SJSA1 (cell line): ENCODE measurements at places on chromosomes 16 and 17.

DNA sequence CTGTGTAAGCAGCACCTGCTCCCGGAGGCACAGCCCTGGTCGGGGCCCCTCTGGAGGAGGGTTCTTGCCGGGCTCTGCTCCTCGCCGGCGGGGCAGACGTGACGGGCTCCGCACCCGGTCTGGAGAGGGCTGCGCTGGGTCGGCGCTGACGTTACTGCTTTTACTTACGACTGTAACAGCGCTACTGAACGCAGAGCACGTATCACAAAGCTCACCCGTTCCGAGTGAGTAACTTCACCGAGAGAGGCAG lies 1.3 kb upstream of the RAB40C start:
- DNase-seq, result peak; percentile 68

- no peak for DNase-seq
Measured at GRCh38 chr16:30924076-30924912, 922 bp downstream of the FBXL19 start.

GRCh38 chr17:60745544-60745943 lies 67.9 kb downstream of the BCAS3 start:
- DNase-seq, result no peak

- DNase-seq, result peak; percentile 78
Measured at GRCh38 chr16:85369741-85370528, 243.2 kb upstream of the GSE1 start.

DNA sequence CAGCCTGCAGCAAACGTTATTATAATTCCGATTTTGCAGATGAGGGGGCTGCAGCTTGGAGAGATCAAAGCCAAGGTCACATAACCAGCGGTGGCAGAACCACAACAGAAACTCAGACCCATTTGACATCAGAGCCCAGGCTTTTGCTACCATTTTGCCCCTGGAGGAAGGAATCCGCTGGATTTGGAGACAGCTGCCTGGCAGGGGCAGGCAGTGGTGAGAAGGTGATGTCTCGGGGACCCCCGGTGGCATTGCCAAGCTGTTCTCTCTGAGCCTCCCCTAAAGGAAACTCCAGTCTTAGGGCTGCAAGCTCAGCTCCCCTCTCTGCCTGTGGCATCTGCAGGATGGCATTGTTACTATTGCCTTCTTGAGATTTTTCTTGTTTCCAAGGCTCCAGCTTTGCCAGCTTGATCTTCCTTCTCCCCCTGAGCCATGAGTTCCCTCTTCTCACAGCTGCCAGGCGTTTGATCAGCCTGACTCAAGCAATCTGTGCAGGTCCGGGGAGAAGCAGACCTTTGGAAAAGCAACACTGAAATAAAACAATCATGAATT lies 40.8 kb downstream of the AIPL1 start:
- no peak for DNase-seq

GRCh38 chr17:64075913-64076312 lies 54.0 kb downstream of the ERN1 start:
- no peak for DNase-seq

GRCh38 chr17:76480632-76481031 lies 13.2 kb downstream of the AANAT start:
- DNase-seq, result no peak

- peak; percentile 90 for DNase-seq
Measured at GRCh38 chr16:80144191-80144590, 396.6 kb upstream of the DYNLRB2 start.

- DNase-seq, result no peak
Measured at GRCh38 chr16:14400285-14400977, 229.6 kb downstream of the PARN start.

- DNase-seq, result peak; percentile 42
Measured at GRCh38 chr16:84700446-84701300, 873 bp downstream of the USP10 start.

DNA sequence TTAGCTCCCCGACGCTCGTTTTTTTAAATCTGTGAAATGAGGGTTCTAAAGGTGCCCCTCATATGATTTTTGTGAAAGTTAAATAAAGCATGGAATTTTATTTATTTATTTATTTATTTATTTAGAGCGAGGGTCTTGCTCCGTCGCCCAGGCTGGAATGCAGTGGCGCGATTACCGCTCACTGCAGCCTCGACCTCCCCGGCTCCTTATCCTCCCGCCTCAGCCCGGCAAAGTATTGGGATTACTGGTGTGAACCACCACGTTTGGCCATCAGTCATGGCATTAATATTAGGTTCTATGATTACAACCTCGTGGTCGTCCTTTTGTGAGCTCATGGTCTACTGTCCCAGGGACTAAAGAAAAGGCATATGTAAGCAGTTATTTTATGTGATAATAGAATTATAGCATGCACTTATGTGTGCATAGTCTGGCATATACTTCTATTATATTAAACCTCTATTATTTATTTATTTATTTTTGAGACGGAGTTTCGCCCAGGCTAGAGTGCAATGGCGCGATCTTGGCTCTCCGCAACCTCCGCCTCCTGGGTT lies 557 bp upstream of the LUC7L start:
- no peak for DNase-seq

DNA sequence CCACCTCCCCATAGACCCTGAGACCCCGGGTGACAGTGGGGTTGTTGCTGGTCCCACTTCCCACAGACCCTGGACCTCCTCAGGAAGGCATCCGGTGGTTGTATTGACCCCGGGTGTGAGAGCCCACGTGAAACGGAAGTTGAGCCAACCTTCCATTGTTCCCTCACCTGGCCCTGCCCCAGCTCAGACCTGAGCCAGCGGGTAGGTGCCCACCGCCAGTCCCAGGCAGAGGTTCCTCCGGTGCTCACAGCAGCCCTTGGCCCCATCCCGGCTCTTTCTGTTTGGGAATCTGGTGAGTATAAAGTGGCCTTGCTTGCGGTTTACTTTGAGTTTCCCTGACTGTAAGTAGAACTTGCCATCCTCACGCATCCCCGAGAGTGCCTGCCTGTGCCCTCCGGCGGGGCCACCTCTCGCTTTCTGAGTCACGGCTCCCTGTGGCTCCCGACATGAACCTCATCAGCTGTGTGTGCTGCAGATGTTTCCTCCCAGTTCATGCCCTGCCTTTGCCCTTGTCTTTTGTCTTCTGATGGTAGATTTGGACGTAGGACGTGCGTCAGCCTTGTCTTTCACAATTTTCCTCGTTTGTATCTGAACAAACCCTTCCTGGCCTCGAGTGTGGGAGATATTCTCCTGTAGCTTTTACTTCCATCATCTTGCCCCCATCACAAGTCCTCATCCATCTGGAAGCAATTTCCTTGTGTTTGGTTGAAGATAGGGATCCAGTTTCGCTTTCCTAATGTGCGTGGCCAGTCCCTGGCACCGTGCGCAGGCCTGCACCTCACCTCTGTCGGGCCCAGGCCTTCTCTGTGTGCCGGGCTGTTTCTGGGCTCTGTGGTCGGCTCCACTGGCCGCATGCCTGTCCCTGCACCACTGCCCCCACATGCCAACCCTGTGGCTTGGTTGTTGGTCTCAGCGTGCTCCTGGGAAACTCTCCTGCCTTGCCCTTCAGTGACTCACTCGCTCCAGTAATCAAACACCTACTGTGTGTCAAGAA lies 76.0 kb downstream of the METRNL start:
- DNase-seq, result peak; percentile 96

DNA sequence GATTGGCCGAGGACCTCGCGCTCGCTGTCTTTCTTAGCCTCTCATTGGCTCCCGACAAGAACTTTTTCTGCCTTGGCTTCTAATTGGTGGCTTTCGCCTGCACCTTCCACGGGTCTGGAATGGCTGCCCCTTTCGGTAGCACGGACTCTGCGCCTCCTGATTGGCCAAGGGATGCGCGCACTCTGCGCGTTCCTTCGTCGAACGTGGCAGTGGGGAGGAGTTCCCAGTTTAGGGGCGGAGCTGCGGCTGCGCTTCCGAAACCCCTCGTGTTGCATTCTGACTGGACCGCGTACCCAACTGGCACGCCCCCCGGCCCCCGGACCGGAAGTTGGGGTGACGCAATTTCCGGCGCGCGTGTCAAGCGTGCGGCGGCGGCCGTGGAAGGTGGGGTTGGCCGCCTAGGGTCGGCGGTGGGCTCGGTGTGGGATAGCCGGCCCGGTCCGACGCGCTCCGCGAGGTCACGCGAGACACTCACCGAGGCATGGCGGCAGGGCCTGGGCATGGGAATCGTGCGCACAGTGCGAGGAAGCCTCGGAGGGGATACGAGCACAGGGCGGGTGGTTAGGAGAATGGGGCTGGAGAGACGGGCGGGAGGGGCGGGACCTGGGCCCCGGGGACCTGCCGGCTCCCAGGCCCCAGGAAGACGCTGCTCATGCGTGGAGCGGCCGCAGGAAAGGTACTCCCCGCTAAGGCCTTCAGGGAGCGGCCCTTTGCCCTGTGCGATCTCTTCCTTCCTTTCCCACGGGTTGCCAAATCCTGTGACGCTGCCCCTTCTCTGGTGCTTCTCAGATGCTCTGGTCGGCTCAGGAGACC lies 627 bp upstream of the P4HB start:
- peak; percentile 100 for DNase-seq

DNA sequence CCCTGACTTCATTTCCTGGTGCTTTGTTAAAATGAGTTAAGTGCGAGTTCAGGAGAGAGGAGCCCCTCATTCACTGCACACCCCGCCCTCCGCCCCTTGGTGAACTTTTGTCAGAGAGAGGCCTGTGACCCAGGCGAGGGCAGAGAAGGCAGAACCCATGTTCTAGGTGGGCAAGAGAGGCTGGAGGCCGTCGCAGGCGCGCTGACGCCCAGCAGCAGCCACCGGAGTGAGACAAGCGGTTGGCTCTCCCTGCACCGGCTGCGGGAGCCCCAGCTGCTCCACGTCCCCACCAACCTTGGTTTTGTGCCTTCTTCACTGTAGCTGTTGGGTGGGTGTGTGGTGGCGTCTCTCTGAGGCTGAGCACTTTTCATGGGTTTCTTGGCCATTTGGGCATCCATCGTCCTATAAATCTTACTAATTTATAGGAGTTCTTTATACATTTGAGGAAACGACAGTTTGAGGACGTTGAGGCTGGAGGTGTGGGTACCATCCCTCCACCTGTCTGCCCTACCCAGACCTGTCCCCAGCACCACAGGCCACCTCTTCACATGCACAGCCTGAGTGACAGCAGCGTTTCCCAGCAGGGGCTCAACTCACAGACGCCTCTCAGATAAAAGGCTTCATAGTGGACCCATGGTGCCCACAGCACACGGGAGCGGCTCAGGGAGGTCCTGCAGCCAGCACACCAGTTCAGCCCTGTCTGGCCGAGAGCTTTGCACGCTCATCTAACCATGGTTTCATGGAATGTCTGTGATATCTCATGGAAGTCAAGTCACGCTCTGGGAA lies 45.2 kb upstream of the CBFA2T3 start:
- no peak for DNase-seq

GRCh38 chr17:6471531-6472465 lies 27.5 kb downstream of the PIMREG start:
- DNase-seq, result peak; percentile 65

DNA sequence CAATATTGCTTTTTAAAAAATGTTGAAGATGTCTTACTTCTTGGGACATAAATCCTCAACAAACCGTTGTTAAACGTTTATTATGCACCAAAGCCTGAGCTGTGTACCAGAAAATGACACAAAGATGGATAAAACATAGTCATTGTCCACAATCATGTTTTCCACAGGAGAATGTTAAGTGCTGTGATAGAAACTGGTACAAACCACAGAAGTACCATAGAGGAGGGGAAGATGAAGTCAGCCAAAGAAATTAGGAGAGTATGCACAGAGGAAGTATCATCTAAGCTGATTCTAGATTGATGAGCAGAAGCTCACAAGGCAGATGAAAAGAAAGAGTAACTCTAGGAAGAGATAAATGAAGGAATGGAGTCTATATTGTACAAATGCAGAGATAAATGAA lies 142.6 kb upstream of the HLF start:
- DNase-seq, result no peak

DNA sequence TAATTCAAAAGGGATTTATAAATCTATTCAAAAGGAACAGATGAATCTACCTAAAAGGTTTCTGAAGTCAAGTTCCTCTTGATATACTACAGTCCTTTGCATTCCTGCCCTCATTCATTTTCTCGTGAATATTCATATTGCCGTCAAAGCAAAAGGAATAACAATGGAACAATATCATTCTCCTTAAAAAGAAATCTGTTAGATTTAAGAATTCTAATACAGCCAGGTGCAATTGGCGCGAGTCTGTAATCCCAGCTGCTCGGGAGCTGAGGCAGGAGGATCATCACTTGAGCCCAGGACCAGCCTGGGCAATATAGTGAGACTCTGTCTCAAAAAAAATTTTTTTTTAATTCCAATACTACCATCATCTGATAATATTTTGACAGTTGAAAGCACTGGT lies 130.3 kb downstream of the BRIP1 start:
- no peak for DNase-seq

DNA sequence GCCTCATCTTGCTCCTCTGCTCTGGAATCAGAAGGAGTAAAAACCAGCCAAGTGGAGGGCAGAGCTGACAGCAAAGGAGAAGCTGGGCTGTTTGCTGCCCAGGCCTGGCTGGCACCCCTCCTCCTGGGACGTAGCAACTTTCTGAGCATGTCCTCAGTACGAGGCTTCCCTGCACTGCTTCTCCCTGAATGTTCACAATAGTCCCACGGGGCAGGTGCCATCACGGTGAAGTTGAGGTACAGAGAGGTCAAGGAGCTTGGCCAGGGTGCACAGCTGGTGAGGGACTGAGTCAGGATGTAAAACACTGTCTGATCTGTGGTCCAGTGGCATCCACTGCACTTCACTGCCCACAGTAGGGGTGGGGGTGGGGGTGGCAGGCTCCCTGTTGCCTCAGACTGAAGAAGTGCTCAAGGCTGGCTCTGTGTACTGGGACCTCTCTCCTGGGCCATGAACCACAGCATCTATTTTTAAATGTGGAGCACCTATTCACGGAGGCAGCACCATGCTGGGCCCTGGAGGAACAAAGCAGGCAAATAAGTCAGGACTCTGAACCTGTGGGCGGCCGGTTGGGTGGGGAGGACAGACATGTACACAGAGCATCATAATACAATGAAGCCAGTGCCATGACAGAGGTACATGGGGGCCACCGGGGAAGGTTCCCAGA lies 369.5 kb downstream of the SEC14L1 start:
- no peak for DNase-seq

GRCh38 chr16:81767987-81768592 lies 11.0 kb upstream of the PLCG2 start:
- DNase-seq, result no peak

GRCh38 chr17:32335687-32336086 lies 6.3 kb downstream of the C17orf75 start:
- DNase-seq, result no peak

- no peak for DNase-seq
Measured at GRCh38 chr17:2794111-2794803, 2.0 kb upstream of the RAP1GAP2 start.

DNA sequence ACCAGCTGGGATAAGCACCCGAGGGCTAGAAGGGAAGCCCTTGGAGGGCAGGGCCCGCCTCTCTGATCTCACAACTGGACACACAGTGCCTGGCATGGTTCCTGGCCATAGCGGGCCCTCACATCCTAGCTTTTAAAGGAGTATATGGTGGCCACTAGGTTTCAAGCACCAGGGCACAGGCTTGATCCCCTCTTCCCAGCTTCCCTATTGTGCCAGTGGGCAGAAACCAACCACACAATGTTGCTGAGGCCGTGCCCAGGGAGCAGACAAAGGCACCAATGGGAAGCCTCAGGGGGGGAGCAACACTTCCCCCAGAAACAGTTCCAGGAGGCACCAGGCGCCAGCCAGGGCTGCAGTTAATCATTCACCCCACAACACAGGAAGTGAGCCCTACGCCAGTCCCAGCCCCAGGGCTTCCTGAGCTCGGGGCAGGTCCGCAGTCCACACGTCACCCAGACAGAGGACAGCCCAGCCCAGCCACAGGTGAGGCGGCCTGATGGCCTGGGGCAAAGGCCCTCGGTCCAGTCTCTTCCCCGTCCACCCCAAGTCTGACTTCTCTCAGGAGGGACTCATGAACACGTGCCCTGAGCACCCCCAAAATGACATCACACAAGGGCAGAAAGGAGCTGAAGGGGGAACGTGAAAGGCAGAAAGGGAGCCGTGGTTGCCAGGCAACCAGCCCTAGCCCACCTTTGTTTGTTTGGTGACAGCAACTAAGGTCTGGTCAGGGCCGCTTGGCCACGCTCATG lies 12.8 kb downstream of the SMIM5 start:
- DNase-seq, result no peak
